ENCODE measurements at places on chromosomes 7 and 10.

DNA sequence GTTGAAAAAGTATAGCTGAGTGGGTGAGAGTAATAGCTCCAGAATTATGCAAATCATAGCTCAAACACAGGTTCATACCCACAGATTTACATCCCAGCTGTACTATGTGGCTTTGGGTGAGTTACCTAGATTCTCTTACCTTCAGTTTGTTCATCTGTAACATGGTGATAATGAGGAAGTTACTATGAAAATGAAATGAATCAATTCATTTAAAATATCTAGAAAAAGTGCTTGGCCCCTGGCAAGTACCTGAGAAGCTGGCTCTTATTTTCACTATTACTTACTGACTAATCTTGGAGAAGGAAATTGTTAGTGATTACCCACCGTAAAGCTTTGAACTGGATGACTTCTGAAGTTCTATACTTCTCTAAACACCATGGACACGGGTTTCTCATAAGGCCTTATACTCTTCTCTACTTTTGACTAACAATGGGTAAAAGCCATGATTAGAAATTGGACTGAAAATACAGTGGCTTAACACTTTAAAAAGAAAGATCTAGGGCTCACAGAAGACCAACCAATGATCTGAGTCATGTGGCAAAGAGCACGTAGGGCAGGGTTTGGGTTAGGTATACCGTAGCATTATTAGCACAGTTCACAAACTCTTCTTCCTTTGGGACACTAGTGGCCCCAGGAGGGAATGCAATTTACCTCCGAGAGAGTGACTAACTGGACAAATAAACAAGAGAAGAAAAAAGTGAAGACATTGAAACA lies 149.2 kb downstream of the PLPP4 start:
- no peak for DNase-seq

GRCh38 chr10:70889291-70889690 lies 926 bp upstream of the PCBD1 start:
- no peak for DNase-seq

DNA sequence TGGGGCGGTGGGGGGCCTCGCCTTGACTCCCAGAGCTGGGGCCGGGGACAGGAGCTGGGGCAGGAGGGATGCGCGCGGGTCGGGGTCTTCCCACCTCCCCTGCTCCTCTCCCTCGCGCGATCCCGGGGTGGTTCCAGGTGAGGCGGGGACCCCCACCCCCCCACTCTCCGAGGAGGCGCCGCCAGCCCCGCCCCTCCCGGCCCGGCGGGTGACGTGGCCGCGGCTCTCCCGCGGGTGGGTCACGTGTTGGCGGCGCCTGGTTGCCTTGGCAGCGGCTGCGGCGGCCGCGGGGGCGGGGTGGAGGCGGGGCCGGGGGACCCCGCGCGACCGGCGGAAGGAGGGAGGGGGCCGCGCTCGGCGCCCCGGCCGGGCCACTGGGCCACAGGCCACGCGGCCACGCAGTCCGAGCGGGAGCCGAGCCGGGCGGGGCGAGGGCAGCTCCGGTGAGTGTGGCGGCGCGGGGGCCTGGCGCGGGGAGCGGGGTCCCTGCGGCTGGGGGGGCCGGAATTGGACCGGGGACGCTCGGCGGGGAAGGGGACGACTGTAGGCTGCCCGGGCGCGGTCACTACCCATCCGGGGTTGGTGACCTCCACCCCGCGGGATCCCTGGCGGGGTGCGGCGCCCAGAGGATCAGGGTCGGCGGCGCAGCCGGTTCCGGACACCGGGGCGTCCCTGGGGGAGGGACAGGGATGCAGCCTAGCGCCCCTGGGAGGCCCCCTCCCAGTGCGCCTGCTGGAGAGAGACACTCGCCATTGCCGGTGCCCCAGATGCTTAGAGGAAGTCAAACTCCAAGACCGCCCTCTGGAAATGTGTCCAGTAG lies at the start of gene ORAI2:
Gene ORAI2 (plus strand): TSS at position 357 of the 820 bp plus-strand sequence. CDS start 5,382 bp downstream, outside the sequence.
- peak; percentile 78 for DNase-seq

DNA sequence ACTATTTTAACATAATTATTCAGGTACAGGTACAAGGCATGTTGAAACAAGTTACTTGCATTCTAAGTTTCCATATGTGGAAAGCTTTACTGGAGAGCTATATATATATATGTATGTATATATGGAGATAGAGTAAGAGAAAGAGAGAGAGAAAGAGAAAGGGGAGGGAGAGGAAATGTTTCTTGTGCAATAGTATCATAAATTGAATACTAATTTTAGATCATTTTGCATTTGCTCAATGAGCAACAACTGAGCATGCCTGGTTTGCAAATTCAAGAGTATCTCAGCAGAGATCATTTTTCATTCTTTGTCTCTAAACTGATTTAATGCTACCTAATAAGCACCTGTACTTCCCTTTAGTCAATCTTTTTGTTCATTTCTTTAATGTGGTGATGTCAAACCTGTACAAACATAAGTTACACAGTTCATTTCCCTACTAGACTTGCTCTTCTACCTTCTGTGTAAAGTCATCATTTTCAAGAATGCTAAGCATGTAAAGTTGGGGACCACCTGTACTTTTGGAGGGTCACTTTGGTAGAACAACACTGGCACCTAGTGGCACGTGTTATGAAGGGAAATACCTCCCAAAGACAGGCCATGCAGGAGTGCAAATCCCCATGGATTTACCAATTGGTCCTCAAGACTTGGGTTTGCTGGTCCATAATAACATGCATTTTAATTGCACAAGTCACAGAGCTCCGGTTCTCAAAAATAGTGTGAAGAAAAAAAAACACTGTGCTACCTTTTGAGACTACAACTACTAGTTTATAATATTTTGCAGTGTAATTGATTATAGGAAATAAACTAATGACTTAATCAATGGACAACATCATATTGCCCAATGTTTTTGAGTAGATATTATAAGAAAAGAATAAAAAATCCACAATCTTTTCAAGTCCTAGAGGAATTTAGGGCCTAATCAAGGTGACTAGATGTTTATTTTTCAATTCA lies 431.2 kb upstream of the IGFBP3 start:
- peak; percentile 34 for DNase-seq

DNA sequence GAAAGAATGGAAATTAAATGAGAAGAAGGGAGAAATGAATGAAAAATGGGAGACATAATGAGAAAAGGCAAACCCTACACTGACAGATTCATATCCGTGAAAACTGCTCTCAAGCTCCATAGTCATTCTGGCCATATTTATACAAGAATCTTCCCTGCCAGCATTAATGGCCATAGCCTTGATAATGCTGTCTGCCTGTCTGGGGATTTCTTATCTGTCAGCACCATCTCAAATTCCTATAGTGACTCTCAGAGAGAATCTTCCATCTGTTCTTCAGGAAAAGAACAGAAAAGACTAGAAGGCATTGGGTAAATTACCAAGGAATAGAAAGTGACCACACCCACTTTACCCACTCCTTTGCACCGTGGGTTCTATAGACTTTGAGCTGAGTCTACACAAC lies 295.9 kb downstream of the PLXNA4 start:
- no peak for DNase-seq

GRCh38 chr7:31935124-31936054 lies 134.8 kb downstream of the PDE1C start:
- DNase-seq: no peak

- no peak for DNase-seq
Measured at GRCh38 chr10:47160967-47161366, 139.0 kb upstream of the GDF10 start.
